NCI-H226 (cell line): ENCODE measurements at places on chromosomes 16 and 17.
A peak's percentile ranks its signal among the peaks of the same experiment; 100 is the strongest.

DNA sequence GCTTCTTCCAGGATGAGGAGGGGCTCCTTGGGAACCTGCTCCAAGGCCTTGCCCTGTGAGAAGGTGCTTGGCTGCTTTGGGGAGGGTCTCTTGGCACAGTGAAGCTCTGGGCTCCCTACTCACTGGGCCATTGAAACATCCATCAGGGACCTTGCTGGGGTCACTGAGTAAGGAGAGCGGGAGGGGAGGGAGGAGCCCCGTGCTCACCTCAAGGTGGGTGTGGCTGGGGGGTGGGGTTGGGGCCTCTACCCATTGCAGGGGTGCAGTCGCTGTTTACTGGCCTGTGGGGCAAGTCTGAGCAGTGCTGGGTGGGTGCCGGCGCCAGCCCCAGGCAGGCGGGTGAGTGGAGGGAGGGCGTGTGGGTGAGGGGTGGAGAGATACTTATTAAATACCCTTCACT lies 9.9 kb downstream of the TNS4 start:
- DNase-seq = no peak

GRCh38 chr16:48054881-48055601 lies 100.8 kb downstream of the ABCC12 start:
- peak; percentile 37 for DNase-seq

GRCh38 chr16:27645396-27645795 lies 95.5 kb downstream of the KATNIP start:
- no peak for DNase-seq

GRCh38 chr17:46154151-46154816 lies 38.9 kb downstream of the KANSL1 start:
- no peak for DNase-seq

- no peak for DNase-seq
These were observed 28.7 kb downstream of the MRM1 start for GRCh38 chr17:36629970-36630502.

- peak; percentile 93 for DNase-seq
These were observed at the start of gene IRX3 for GRCh38 chr16:54286366-54287130. Gene IRX3, minus strand, starts transcription at chr16:54286787. Its CDS starts 737 bp downstream, at chr16:54286050.

DNA sequence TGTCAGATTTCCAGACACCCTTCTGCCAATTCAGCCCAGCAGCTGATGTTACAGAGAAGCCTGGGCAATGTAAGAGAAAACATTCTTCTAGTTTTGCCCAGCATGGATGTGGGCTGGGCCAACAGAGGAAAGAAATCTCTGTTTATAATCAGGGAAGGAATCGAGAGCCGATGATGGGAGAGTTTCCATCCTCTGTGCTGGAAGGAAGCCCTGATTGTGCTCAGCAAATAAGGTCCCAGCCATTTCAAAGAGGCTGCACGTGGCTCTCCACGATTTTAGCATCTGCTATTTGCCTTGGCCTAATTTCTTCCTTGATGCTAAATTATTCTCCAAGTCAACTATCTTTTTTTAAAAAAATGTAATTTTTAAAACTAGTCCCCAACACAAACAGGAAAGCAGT lies 70.0 kb downstream of the IRX6 start:
- no peak for DNase-seq

- DNase-seq = no peak
These were observed 295.8 kb downstream of the FOXL1 start for GRCh38 chr16:86874141-86874540.

GRCh38 chr16:75928295-75928694 lies 202.0 kb upstream of the CPHXL start:
- DNase-seq = peak; percentile 9

DNA sequence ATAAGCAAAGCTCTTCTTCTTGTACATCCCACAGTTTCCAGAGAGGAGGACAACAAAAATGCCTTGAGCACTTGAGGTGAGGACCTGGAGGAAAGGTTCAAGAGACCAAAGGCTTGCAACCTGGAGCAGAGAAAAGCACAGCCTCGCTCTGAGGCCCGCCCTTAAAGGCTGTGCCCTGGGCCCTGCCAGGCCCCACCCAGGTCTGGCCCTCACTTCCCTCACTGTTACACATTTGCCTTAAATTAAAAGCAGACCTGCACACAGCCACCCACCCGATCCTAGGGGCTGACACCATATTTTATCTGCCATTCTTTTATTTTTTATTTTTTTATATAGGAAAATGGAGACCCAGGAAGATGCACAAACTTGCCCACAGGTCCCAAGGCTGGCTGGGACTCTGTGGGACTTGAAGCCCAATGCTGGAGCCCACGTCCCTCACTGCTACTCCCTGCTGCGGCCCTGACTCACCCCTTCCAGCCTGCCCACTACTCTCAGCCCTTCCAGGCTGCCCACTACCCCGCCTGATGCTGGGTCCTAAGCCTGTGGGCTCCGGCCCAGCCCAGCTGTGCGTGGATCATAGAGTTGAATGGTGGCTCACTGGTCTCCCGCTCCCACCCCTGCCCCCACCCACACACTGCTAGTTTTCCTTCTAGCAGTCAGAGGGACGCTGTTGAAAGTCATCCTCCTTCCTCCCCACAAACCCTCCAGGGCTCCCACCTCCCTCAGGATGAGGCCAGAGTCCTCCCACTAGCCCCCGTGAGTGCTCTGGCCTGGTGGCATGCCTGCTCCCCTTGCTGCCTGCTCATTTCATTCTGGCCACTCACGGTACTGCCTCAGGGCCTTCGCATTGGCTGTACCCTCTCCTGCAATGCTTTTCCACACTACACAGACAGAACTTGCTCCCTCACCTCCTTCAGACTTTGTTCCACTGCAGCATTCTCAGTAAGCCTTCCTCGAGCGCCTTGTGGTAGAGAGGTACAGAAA lies 77.6 kb upstream of the MED9 start:
- DNase-seq = no peak

GRCh38 chr17:81083125-81083765 lies 48.3 kb downstream of the BAIAP2 start:
- no peak for DNase-seq

DNA sequence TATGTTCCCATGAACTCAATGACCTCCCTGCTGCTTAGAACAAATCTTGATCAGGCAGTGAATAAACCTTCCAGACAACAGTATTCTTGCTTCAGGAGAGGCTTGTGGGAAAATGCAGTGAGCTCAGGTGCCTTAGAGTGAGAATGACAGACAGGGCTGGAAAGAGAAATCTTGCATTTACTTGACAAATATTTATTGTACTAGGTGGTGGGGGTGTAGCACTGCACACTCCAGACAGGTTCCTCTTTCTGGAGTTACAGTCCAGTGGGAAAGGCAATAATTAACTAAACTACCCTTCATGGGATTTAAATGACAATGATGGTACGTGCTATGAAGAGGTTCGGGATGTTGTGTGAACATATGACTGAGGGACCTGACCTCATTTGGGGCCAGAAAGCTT lies 182.9 kb downstream of the SHISA9 start:
- no peak for DNase-seq

DNA sequence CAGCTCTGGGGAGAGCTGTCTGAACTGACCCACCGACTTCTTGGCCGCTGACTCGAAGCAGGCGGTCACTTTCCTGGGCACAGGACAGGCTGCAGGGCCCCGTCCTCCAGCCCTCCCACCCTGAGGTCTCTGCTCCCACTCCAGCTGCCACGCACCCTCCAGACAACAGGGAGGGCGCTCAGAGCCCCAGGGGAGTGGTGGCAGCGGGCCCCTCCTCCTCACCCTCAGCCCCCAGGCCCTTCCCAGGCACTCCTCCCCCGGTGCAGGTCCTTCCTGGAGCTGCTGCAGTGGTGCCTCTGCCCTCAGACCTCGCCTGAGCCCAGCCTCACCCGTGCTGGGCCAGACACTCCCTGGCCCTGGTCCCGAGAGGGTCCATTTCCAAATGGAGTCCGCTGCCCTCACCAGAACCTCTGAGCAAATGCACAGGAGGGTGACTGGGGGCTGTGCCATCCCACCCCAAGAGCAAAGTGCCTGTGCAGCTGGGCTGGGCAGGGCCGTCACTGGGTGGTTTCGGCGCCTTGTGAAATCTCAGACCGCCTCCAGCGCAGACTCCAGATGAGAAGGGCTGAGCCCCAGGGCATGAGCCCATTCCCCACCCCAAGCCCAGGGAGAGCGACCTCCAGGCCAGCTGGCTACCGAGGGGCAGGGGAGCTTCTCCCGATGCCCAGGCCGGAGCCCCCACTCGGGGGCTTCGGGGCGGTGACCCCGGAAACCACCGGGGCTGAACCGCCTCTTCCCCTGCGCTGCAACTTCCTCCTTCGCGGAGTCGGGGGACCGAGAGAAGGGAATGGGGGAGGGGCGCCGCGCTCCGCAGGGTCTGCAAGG lies 717 bp downstream of the CYBA start:
- DNase-seq = no peak

DNA sequence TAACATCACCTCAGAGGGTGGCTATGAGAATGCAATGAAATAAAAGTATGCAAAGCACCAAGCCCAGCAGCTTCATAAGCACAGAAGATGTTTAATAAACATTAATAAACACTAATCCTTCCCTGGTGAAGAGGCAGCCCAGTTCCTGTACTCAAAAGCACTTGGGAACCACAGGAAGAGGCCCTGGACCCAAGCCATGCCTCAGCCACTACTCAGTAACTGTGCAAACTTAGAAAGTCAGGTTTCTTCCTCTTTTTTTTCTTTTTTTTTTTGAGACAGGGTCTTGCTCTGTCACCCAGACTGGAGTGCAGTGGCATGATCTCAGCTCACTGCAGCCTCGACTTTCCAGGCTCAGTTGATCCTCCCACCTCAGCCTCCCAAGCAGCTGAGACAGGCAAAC lies 5.3 kb downstream of the ARHGAP17 start:
- DNase-seq = no peak

DNA sequence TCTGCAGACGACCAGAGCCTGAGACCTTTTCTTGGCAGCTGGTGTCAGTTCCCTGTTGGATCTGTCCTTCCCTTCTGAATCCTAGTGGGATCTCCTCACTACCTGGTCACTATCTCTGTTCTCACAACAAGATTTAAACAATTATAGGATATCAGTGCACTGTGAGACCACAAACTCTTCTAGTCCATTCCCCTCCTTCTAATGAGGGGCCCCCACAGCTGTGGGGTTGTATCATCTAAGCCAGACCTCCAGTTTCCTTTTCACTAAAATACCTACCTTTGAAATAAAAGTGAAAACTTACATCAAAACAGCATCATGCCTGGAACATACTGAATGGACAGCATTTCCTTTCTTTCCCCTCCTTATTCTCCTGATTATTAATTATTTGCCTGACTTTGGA lies 233.2 kb downstream of the PRKCA start:
- DNase-seq = no peak

DNA sequence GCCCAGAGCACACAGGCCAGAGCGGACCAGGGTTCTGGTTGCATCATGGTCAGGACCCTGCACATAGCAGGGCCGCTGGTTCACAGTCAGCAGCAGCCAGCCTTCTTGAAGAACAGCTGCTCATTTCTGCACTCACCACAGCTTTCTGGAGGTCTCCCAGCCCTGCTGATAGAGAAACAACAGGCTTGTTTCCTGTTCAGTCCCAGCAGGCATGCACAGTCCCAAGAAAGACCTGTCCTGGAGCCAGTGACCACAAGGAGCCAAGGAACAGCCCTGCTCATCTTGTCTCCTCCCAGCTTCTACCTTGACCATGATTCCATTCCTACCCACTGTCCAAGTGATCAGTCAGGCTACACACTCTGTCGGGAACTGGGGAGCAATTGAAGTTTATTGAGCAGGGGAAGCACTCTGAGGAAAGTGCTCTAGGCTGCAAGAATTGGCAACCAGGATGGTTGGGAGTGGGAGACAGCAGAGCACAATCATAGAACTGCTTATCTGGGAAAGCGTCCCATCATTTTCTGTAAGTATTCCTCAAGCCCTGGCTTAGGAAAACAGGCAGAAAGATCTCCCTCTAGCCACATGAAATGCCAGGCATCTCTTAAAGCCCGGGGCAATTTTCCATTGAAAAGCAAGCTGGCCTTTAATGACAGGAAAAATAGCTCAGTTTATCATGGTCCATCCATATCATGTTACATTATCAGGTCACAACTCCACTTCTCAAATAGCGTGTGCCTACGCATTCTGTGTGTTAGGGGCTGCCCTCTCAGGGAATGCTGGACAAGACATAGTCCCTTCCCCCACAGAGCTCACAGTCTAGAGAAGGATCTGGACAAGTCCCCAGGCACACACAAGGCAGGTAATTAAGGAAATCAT lies 155.4 kb upstream of the FOXF1 start:
- peak; percentile 75 for DNase-seq

DNA sequence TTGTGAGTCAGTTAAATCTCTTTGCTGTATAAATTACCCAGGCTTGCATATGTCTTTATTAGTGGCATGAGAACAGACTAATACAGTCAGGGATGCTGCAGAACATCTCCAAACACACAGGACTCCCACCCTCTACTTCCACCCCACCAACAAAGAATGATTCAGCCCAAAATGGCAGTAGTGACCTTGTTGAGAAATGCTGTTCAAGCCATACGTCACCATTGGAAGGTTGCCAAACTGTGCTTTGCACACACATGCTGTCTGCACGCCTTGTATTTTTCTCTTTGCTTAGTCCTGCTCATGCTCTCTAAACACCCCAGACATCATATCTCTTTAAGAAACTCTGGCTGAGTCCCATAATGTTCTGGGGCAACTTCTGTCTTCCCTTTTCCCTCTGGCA lies 589.6 kb downstream of the WWOX start:
- DNase-seq = no peak

GRCh38 chr17:39000021-39000601 lies 32.9 kb upstream of the FBXO47 start:
- DNase-seq = no peak

- DNase-seq = no peak
These were observed 43.6 kb downstream of the SOCS3 start for GRCh38 chr17:78316115-78316866.

- no peak for DNase-seq
These were observed 4.4 kb upstream of the LHX1 start for GRCh38 chr17:36932694-36933511.

GRCh38 chr16:77711775-77712174 lies 10.5 kb upstream of the NUDT7 start:
- DNase-seq = no peak

GRCh38 chr16:73036074-73036826 lies 11.7 kb downstream of the ZFHX3 start:
- no peak for DNase-seq

DNA sequence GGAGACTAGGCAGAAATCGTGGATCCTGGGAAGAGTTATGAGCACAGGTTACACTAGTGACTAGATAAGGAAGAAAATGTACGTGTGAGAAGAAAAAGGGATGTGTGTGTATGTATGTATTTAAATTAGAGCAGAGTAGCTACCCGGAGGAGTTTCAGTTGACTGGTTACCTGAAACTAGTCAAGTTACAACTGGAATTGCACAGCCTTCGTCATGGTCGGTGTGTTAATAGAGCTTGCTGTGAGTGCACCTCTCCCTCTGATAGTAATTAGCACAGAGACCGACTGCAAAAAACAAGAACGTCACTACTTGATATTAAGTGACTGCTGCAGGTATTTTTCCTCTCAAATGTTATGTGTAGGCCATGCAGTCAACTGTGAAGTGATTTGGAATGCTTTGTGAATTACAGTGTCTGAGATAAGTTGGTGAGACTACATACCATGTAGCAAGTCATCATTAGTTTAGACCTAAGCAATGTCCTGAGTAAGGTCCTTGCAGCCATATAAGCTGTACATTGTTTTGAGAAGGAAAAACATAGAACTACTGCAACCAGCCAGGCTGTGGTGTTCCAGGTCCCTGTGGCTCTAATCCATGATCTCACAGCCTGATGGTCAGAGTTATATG lies 95.7 kb downstream of the WNT3 start:
- peak; percentile 51 for DNase-seq
